ENCODE measurements at places on chromosomes 7 and 10. TPM values are rescaled to one million over a fixed set of nuclear protein-coding genes. Genes with fewer than 3 reads are reported as not detected.

GRCh38 chr10:34124522-34125035 lies 690.5 kb downstream of the PARD3 start:
- DNase-seq, result no peak

DNA sequence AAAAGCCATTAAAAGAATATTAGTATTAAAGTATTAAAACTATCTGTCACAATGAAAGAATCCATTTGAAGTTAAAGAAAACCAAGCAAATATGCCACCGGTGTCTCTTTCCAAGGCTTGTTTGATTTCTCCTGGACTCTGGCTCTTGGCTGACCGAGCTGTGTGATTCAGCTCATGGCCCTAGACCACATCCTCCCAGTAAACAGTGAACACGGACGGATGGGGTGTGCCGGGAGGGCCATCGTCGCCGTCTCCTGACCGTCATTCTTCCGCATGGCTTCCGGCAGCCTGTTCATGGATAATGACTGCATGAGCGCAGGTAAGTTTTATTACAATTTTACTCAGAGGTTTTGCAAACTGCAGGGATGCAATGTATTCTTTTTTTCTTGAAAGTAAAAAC lies 218.5 kb downstream of the DNAJB6 start:
- DNase-seq, result no peak

DNA sequence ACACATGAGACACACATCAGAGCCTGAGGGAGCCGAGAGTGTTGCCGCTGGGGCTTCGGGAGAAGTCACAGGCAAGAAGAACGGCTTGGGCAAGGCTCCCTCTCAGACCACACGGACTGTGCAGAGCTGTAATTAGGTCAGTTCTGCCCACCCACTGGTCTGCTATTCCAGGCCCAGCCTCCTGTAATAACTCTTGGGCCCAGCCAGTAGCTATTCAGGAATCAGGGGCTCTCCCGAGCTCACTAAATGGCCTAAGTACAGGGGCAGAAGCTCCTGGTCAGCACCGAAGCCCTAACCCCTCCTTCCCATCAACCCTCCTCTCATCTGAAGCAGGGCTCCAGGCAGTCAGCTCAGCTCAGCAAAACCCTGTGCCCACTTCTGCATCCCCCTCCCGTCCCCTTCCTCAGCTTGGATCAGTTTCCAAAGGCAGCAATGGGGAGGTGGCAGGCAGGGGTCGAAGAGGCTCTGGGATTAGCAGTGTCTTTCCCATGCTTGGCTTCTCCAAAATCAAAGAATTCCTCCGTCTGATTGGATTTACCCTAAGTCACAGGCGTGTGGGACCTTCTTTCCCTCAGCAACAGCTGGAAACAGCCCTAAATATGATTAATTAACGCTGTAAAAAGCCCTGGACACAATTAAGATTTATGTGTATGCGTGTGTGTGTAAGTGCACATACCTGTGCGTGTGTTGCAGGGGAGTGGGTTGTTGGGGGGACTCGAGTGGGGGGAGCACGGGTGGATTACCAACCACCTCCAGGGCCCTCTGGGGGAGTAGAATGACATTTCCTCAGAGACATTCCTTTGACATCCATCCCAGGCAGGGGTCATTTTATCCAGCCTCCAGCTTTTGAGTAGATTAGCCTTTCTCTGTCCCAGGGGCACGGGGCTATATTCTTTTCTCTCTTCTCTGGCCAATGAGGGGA lies 48.4 kb upstream of the BTRC start:
- DNase-seq, result no peak

DNA sequence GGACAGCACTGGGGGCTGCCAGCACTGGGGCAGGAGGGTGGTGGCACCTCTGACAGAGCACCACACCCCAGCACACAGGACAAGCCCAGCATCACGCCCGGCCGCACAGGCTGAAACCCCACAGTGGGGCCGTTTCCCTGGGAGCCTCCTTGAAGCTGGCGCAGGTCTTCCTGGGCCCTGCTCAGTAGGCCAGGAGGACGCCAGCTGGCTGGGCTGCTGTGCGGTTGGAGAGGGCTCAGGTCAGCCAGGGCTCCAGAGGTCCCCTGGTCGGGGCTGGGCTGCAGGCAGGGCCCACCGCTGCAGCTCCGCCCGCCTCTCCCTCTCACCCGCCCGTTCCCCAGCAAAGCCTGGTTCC lies 137.3 kb downstream of the TCERG1L start:
- no peak for DNase-seq

DNA sequence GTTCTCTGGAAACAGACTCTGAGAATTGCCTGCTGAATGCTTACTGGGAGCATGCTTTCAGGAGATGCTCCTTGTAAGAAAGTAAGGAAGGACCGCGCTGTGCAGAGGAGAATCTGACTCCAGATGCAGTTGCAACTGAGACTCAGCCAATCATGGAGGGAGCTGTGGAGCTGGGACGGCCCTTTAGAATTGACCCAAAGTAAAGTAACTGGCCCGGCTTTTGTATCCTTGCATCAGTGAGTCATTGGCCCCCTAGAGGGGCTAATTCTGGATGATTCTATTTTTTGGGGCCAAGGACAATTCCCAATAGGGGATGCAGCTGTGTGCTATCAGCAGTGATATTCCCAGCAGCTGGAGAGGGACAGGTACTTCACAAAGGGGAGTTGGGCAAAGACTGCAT lies 170.4 kb downstream of the PTEN start:
- DNase-seq, result no peak

DNA sequence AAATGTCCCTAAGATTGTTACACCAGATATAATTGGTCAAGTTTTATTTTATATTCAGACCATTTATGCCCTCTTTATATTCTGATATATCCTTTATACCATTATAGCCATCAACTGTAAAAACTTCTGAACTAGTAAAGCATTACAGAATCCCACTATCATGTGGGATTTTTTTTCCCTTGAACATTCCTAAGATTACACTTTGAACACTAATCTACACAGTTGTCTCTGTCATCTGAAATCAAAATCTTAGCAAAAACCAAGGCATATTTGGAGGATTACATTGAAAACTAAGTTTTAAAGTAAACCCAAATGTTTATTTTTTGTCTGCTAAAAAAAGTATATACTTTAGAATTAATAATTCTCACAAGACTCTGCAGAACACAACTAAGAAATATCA lies 116.2 kb upstream of the GPR22 start:
- DNase-seq, result no peak

GRCh38 chr10:13787015-13787421 lies 200.3 kb downstream of the PRPF18 start:
- DNase-seq, result no peak

DNA sequence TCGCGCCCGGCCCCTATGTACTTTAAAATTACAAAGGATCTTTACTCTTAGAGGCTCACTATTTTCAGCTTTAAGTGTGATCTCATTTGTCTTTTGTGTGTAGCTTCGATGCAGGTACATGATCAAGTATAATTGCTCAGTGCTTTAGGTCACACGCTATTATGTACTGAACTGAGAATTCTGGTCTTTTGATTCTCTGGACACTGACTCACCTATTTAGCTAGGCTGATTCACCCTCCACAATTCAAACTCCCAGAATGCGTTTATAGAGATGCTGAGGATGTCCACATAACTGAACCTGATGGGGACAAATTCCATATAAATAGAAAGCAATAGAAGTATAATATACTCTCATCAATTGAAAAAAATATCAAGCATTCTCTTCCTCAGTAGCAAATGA lies 57.8 kb downstream of the PRKCQ start:
- no peak for DNase-seq

Gene DENND2A
- polyA plus RNA-seq, result 37.1 TPM

Gene GTF2IRD1
- polyA plus RNA-seq, result 58.4 TPM

DNA sequence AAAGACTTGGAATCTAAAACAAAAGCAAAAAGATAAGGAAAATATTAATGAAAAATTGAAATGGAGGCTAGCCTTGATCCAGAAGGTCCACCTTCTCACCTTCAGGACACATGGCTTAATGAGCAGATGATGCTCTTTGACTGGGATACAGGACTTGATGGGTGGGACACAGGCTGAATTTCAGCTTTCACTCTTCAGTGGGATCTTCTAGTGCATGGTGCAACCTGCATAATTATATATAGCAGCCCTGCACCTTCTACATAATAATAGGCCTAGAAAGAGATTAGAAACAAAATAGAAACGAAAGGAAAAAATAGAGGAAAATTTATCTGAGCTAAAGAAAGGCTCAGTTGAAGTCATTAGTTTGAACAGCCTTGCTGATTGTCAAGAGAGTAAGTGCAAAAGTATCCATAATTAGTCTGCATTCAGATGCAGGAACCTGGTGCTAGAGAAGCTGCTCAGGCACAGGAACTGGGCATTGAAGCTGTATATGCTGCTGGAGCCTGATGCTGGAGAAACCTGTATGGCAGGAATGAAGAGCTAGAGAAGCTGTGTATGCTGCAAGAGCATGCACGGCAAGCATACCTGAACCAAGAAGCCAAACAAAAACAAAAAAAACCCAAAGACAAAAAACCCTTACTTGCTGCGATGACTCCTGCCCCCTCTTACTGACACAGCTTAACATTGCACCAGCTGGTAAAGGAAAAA lies 19.4 kb downstream of the MKLN1 start:
- DNase-seq, result no peak

Gene PDCD11
- polyA plus RNA-seq, result 34.0 TPM

DNA sequence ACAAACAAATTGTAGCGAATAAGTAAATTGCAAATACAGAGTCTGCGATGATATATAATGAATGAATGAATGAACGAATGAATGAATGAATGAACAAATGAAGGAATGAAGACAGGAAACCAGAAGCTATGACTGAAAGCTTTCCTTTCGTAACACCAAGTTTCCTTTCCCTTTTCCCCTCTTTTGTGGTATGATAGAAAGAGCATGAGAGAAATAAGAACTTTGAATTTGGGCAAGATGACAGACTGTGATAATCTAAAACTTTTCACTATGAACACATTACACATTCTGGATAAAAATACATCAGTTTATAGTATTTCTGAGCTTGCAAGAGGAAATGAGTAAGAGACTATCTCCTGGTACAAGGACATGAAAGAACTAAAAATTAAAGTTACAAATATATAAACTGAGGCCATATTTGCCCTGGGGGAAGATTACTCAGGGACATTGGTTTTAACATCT lies 8.4 kb upstream of the UCN3 start:
- no peak for DNase-seq

DNA sequence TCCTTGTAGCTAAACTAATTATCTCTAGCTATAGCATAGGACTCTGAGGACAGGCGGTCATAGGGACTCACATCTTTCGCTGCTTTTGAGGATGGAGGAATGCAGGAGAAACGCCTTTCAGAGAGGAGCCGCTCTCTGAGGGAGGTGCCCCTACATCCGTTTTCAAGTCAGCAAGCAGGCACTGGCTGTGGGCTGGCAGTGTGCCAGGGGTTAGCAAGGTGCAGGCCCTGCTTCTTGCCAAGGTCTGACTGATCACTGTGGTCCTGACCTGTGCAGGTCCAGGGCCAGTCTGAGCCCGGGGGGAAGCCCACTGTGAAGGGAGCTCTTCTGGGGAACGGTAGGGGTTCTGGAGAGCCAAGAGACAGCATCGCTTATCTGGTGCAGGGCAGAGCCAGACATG lies 89.4 kb downstream of the SH3PXD2A start:
- DNase-seq, result no peak

Gene SFMBT2
- polyA plus RNA-seq, result 5.9 TPM

Gene FAM221A
- 17.7 TPM for polyA plus RNA-seq

Data from right renal cortex interstitium (tissue), 3 donors.